ENCODE measurements at places on chromosomes 2 and 18.

- DNase-seq, result no peak
Measured at GRCh38 chr2:172607379-172607928, 51.6 kb downstream of the PDK1 start.

DNA sequence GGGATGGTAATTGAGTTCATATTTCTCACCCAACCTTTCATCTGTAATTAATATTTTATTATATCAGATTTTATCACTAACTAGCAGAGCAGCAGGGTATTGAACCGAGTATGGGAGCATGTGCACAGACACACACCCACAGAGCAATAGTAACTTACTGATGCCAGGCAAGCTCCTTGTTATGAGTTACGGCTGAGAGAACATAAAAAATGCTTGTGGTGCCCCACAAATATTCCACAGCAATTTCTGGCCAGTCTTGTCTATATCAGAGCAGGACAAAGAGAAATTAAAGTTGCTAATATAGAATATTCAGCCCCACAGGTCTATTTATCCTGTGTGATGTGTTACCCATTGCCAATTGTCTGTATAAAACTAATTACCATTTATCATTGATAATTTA is 501.8 kb upstream of the RAB12 start:
- DNase-seq, result no peak

GRCh38 chr2:188089901-188090300 is 201.8 kb upstream of the GULP1 start:
- DNase-seq, result no peak

GRCh38 chr2:136436936-136437335 is 319.0 kb upstream of the CXCR4 start:
- no peak for DNase-seq

DNA sequence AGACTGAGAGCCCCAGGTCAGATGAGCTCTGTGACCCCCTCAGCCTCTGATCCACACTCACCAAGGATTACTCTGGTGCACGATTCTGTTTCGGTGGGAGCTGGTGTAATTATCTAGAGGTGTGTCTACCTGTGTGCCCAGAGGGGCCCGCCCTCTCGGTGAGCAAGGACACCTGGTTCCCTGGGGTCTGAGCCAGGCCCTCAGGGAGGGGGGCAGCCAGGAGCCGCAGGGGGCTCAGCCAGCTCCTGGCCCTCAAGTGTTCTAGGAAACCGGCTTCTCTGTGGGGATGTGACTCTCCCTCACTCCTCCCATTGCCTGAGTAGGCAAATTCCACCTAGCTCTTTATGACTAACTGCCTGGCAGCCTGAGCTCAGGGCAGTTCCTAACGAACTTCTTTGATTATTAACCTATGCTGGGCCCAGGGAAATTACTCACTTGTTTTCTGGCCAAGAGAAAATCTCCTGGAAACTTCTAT is 17.4 kb downstream of the AGAP1 start:
- no peak for DNase-seq

- DNase-seq, result peak; percentile 62
Measured at GRCh38 chr2:23939987-23940717, at the start of gene UBXN2A. Gene UBXN2A, plus strand, starts transcription at chr2:23940463. Its CDS starts 17,852 bp downstream, at chr2:23958315.
